ENCODE measurements at places on chromosomes 11 and 22.

DNA sequence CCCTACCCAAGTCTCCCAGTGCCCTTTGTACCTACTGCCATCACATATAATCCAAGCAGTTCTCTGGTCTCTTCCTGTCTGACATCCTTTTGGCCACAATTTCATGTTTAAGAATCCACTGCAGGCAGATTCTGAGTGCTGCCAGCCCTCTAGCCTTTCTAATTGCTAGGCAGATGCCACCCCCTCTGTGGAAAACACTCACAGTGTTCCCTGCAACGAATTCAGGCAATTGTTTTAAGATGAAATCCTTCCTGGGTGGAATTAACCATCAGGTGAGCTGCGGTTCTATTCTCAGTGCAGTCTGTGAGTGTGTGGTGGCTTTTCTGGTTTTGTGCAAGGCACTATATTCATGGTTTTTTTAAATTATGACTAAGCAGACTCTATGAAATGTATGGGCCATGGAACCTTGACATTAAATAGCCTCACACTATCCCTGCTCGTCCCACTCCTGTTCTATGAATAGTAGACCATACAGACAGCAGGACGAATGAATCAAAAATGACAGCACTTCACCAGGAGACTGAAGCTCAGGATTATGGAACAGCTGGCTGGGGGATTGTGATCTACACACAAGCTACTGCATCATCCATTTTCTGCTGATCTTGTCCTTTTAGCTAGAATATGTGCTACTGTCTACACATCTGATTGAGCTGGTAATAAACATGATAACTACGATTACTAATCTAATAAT, 29.8 kb upstream of the BMAL1 start:
- DNase-seq: no peak

GRCh38 chr11:71453918-71454304, 908 bp downstream of the NADSYN1 start:
- DNase-seq: no peak

DNA sequence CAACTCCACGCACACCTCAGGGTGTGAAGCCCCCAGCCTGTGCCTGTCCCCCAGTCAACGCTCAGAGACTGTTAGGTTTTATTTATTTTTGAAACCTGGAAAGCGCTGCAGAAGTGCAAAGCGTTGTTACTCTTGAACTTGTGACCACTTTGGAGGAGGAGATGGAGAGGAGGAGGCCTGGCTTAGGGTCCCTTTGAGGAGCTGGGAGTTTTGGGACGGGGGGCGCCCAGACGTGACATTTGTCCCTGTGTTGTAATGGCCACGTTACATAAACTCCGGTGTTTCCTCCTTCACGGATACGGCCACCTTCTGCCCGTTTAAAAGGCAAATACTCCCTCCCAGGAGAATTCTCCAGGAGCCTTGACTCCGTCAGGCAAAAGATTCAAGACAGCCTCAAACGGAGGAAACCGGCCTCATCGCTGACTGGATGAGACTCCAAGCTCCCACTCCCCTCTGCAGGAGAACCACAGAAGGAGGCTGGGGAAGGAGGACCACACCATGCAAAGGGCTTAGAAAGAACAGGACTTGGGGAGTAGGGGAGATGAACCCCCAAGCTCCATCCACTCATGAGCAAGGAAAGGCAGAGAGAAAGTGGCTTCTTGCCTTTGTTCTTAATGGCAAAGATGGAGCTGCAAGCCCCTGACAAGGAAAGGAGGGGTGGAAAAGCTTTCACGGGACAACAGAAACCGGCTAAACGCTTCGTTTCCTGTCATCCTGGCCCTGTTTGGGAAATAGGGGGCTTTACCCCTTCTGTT, 630 bp downstream of the PIK3IP1 start:
- DNase-seq: no peak

GRCh38 chr11:2553198-2553597, 108.4 kb downstream of the KCNQ1 start:
- DNase-seq: no peak
